ENCODE measurements at places on chromosomes 7 and 10. TPM values are rescaled to one million over a fixed set of nuclear protein-coding genes. Genes with fewer than 3 reads are reported as not detected.

DNA sequence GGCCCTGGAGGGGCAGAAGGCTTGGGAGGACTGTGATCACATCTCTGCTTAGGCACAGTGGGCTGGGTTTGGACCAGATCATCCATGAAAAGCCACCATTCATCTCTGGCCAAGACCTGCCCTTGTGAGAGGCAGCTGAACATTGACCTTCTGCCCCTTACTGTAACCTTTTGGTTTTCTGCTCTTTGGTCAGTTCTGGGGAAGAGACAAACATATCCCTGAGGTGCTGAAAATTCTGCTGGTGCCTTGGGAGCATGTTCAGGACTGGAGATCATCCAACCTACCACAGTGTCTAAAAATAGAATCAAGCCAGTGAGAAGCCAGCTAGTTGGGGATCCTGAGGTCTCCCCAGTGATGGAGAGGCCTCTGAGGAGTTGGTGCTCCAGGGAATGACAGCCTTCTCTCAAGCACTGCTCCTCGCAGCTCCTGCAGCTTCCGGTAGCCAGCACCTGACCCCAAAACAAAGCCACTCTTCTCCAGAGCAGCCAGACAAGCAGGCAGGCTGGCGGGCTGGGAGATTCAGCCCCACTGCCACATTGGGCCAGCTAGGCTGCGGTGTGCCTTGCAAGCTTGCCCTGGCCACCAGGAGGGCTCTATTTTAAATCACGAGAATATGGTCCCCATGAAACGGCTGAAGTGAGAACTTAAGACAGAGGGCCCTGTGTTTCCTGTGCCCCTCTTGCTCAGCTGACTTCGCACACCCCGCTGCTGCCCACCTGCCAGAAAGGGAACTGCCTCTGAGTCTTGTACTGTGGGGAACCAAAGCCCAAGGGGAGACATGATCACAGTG is 37.8 kb upstream of the UBE2H start:
- DNase-seq: peak; percentile 30

DNA sequence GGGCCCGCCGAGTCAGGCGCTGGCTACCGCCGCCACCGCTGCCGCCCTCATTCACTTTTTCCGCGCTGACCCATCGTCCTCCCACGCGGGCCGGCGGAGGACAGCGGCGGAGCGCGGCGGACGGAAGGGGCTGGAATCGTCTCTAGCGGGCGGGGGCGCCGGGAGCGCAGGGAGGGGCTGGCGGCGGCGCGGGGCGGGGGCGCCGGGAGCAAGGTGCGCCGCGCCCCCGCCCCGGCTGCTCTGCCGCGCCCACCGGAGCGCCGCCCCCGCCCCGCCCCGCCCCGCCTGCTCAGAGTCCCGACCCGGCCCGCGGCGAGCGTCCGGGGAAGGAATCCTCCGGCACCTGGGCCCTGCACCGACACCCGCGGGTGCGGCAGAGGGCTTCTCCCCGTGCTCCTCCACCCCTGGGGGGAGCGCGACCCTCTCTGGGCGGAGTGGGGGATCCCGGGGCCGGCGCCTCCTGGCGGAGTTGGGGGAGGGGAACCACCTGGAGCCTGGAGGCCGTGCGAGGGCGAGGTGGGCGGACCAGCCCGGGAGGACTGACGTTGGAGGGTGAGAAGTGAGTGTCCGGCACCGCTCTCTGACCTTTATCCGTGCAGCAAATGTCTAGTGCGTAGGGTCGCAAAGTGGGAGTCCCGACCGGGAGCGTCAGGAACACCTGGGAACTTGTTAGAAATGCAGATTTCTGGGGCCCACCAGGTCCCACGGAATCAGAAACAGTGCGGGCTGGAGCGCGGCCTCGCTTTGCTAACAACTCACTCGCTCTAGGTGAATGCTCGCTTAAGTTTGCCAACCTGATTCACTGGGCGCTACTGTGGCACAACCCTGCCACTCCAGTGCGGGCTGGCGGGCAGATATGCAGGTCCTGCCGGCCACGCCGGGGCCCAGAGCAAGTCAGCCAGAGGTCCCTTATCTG is at the start of gene COBL:
Gene COBL, minus strand, starts transcription at position 144 of the 916 bp plus-strand sequence. CDS start 176 bp downstream, outside the sequence.
- no peak for DNase-seq

GRCh38 chr10:123970207-123970926 is 78.8 kb upstream of the CPXM2 start:
- DNase-seq: no peak

DNA sequence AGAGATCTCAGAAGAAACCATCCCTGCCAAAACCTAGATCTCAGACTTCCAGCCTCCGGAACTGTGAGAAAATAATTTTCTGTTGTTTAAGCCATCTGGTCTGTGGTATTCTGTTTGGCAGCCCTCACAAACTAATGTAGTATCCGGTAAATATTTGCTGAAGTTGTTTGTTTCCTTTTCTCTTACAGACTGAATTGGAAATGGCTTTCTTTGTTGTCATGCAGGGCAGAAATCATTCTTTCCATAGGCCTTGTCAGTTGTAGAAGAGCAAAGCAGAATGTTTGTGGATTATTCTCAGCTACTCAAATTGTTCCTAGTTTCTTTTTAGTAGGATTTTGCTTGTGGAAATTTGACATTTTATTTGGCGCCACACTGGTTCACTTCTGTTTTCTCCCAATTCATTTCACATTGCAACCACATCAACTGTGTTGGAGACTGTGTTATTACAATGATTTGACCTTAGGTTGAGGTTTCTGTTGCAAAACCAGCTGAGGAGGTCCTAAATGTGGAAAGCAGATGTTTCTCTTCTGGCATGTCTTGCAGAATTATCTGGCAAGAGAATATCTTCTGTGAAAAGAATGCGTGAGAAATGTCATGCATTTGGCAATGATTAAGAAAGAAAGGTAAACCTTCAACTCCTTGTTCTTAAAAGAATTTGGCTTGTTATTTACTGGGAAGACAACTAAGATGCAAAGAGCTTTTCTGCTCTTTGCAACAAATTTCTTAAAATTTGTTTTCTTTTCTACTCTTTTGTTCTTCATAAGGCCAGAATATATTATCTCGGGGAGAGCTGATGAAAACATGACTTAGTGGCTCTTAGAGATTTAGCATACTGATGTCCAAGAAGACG is 25.8 kb downstream of the ACTA2 start:
- peak; percentile 53 for DNase-seq

DNA sequence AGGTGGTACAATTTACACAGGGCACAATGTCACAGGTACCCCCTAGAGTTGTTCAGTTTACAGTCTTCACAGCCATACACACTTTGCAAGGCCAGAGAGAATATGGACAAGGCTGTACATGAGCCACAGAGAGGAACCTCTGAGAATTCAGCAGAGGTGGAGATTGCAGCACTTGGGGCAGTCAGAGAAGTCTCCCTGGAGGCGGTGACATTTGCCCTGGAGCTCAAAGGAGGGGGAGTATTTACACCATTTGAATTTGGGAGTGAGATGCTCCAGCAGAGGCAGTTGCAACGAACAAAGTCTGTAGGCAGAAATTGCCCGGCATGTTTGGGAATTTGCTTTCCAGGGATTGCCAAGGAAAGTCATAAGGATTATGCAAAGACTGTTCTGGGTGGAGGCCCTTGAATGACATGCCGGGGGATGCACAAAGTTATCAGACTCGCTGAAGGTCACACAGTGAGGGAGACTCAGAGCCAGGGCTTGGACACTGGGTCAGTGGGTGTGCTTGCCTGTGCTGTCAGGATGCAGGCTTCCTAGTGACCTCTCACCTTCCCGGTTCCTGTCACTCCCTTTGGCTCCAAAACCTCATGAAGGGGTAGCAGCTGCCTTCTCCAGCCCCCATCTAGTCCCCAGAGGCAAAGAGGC is 160.7 kb upstream of the PCBD1 start:
- DNase-seq: no peak

DNA sequence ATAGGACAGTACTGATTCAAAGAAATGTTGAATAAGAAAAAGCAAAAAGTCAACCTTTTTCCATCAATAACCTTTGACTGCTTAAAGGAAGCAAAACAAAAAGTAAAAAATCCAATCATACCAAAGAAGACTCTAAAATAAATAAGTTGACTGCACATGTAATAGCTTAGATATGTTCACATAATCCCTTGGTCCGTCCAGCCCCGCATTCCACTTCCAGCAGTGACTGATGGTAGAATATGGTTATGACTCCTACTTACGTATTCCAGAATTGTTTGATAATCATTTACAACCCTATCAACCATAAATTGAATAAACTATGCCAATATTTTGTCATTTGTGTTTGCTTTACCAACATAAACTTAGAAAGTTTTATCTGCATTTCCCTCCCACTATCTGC is 77.9 kb downstream of the CTNNA3 start:
- DNase-seq: peak; percentile 54

Gene PRPS1L1
- total RNA-seq: not detected
